ENCODE measurements at places on chromosomes 6 and 20.

GRCh38 chr6:2857580-2858337 lies 16.1 kb upstream of the SERPINB1 start:
- no peak for DNase-seq

DNA sequence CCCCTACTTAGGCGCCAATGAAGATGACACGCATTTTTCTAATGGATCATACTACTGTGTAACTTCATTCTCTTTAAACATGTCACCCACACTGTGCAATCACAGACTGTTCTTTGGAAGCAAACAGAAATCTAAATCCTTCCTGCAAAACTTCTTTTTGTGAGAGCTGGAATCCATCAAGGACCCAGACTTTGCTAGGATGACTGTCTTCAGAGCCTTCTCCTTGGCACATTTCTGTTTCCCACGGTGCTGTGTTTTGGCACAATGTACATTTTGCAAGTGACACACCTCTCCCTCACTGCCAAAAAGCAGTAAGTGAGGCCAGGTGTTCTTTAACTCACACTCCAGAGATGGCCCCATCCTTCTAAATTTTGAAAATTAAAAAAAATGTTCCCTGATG lies 21.7 kb upstream of the TAGAP start:
- DNase-seq, result no peak

- DNase-seq, result no peak
These were observed 119.8 kb downstream of the IPCEF1 start for GRCh38 chr6:154236646-154237301.

- DNase-seq, result no peak
These were observed 16.6 kb downstream of the ATG5 start for GRCh38 chr6:106308985-106309384.

DNA sequence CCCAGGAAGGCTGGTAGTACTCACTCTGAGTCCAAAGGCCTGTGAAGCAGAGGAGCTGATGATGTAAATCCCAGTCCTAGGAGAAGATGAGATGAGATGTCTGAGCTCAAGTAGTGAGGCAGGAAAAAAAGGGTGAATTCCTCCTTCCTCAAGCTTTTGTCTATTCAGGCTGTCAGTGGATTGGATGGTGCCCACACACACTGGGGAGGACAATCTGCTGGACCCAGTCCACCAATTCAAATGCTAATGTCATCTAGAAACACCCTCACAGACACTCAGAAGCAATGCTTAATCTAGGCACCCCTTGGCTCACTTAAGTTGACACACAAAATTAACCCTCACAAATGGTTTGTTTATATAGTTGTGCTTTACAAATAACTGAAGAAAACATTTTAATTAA lies 94.6 kb downstream of the CD109 start:
- no peak for DNase-seq

DNA sequence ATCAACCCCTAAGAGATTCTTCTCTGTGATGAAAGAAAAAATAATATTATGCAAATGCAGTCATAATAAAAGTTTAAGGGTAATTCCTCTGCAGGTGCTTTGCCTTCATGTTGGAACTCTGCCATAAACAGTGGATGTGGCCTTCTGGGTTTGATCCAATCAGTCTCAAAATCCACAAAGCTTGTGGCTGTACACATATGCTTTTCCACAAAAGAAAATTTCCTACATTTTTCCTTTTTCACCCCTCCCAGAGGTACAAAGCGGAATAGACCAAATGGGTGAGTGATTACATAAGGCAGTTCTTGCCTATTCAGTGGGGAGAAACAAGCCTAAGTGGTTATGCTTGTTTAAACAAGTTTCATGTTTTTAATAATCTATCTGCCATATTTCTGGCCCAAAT lies 16.7 kb downstream of the CALHM5 start:
- DNase-seq, result no peak

GRCh38 chr6:157542414-157543160 lies 161.6 kb downstream of the ZDHHC14 start:
- DNase-seq, result no peak

- DNase-seq, result no peak
These were observed 47.6 kb downstream of the FIG4 start for GRCh38 chr6:109738667-109739066.

- DNase-seq, result no peak
These were observed 41.7 kb downstream of the C20orf203 start for GRCh38 chr20:32631933-32632460.

DNA sequence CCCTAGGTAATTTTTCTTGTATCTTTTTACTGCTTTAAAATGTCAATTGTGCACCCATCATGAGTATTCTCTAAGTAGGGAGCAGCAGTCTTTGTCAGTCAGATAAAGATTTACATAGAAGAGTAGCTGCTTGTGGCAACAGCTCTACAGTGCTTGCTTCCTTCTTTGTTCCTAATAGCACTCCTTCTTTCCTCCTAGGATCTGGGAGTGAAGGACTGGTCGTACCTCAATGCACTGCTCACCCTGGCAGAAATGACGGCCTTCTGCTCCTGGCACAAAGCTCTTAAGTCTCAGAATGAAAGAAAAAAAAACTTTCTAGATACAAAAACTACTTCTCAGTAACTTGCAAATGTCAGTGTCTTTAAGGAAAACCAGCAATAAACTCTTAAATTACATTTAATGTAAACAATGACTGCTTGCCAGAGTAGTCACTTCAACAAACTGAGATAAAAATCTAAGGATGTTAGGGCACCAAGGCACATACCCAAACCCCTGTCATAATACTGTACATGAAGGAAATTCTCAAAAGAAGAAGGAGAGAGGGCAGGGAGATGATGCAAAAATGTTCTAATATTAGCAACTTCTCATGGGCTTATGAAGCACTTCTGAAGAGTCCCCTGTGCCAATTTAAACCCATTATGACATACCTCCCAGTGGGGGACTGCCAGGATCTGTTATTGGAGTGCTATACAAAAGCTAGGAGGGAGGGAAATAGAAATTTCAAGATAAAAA lies 34.0 kb downstream of the NCOA6 start:
- DNase-seq, result no peak

DNA sequence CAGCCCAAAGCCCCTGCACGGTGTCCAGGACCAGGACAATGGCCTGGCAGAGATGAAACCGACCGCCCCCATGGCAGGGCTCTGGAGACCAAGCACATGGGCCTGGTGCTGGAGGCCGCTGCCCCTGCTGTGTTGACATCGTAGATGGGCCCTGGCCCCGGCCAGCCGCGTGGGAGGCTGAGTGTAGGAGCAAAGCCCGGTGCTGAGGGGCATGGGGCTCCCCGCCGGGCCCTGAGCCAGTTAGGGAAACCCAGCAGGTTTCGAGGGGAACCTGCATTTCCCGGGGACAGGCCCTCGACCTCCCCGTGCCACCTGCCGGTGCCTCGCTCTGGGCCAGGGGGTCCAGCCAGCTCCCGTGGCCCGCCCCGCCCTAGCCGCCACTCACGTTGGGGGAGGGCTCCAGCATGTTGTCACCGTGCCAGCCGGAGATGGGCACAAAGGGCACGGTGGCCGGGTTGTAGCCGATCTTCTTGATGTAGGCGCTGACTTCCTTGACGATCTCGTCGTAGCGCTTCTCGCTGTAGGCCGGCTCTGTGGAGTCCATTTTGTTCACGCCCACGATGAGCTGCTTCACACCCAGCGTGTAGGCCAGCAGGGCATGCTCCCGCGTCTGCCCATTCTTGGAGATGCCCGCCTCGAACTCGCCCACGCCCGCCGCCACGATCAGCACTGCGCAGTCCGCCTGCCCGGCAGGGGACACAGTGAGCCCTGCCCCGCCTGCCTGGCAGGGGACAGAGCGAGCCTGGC lies 4.3 kb downstream of the EEF1A2 start:
- DNase-seq, result no peak

DNA sequence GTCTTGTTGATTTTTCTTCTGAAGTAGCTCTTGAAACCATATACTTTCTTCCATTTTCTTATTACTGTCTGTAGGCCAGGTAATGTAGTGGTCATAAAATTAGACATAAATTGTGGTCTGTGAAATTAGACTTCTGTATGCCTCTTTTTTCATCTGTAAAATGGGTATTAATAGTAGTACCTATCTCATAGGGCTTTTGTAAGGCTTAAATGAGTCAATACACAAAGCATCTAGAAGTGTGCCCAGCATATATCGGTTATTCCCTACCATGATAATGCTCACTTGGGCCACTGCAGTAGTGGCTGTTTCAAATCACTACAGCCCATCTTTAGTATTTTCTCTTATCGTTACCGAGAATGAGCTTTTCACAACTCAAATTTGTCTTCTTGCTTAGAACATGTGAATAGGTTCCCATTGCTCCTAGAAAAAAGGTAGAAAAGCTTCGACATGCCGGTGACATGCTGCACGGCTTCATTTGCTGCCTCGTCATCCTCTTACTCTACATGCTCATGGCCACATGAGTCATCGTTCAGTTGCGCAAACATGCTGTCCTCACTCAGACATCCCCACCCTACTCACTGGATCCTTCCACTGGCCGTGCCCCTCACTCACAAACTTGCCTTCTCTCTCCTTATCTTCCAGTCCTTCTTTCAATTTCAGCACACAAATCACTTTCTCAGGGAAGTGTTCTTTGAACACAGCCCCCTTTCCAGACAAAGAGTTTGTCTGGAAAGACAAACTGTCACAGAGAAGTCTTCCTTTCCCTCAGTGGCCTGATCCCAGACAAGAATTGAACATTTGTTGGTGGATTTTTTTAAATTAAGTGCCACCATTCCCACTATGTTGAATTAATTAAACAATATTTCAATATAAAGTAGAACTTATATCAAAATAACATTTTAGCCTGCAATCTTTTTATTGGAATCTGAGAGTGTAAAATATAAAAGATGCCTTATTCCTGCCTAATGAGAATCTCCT lies 32.2 kb upstream of the ERVFRD-1 start:
- DNase-seq, result peak; percentile 98

DNA sequence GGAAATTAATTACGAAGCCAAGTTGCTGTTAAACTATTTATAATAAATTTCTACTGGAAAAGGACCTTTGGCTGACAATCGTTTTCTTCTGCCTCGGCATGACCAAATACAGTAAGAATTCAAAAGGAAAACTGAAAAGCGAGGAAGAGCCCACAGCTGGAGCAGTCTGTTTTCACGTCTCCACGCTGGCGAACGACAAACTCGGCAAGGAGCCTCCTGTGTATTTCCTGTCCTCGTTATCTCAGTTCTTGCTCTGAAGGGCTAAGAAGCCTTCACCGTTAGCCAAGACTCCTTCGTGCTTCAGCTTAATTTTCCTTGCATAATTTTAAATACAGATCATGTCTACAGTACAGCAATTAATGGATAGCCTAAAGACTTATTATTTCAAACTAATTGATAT lies 214.3 kb upstream of the PLCB4 start:
- no peak for DNase-seq

GRCh38 chr20:52754366-52754765 lies 217.8 kb upstream of the TSHZ2 start:
- no peak for DNase-seq

- DNase-seq, result no peak
These were observed 105.0 kb downstream of the IBTK start for GRCh38 chr6:82142524-82142923.

- DNase-seq, result peak; percentile 22
These were observed 17.8 kb upstream of the RSPO3 start for GRCh38 chr6:127100510-127101140.

- no peak for DNase-seq
These were observed 18.8 kb downstream of the PRR18 start for GRCh38 chr6:166289207-166290060.

DNA sequence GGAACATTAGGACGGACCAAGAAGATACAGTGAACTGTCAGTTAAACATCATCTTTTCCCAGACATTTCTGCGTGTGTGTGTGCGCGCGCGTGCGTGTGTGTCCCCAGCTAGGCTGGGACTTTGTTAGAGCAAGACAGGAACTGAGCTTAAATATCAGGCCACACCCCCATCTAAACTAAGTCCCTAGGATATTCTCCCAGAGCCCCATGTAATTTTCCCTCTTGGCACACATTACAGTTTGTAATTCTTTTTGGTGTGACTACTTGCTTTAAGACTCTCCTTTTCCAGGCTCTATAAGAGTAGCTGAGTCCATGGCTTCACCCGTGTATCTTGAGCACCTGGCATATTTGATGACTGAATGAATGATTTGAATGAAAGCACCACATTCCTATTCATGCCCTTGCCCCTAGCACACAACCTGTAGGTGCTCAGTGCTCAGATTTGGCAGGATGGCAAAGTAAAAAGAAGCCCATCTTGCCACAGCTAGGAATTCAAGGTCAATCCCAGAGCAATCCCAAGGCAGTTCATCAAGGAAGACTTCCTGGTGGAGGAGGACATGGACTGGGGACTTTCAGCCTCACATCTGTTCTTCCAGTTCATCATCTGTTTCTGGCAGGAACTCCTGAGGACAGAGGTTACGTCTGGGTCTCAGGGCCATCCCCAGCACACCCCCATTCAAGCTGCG lies 69.2 kb downstream of the MRPL14 start:
- DNase-seq, result no peak

GRCh38 chr6:124868481-124868880 lies 93.8 kb upstream of the RNF217 start:
- DNase-seq, result peak; percentile 27

DNA sequence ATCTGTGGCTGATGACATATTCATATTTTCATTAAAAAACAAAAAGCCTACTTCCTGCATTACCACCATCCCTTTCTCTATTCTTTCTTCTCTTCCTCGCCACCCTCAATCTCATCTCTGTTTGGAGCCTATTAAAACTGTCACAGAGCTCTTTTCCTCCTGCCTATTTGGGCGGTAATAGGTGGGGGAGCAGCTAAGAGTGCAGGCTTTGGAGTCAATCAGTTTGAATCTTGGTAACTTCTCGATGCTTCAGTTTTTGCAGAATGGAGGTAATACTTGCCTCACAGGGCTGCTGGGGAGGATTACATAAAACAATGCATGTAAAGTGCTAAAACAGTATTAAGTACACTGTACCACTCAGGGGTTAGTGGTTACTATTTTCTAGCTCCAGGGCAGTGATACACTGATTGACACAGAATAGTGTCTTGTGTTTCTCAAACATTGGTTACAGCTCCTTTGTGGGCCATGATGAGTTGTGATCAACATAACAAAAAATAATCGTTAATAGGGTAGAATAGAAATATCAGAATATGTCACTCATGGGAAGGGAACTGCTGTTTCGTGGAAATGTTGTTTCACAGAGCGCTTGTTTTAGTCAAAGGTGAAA lies 14.0 kb downstream of the GCLC start:
- DNase-seq, result peak; percentile 31

DNA sequence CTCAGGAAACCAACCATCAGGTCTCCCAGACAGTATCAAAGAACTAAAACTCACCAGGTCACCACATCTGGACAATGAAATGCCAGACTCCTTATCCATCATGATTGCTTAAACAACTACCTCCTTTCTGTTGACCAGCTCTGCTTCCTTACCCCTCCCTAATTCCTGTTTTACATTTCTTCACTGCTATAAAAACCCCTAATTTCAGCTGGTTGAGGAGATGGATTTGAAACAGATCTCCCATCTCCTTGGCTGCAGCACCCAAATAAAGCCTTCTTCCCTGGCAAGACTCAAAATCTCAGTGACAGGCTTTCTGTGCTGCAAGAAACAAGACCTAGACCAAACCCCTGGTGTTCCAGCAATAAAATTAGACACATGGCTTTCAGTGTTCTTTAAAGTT lies 40.3 kb downstream of the MYLK4 start:
- no peak for DNase-seq

- no peak for DNase-seq
These were observed 40.8 kb upstream of the KCNK16 start for GRCh38 chr6:39363280-39363679.

GRCh38 chr6:1766654-1767053 lies 156.9 kb downstream of the FOXC1 start:
- DNase-seq, result no peak
